Mesenchymal stem cell (in vitro differentiated cells and primary cell): ENCODE measurements at places on chromosomes 12 and 14.

DNA sequence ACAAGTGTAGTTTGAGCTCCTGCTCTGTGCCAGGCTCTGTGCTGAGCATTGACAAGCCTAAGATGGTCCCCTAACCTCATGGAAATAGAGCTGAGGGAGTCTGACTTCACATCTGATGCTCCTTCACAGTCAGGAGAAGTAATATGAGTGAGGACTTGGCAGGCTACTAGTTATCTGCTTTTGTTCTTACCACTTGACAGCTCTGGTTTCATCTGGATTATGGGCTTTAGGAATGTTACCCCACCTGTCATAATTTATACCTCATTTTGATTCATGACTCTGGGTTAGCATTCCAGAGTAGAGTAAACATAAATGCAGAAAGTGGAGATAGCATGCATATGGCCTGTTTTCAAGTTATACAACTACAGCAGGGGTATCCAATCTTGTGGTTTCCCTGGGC is 40.5 kb downstream of the ATP6V1D start:
- H3K4me1 ChIP-seq, result peaks cover 2% of the 10 kb centered on the region
- no peak overlapping the region for H3K27ac ChIP-seq
- DNase-seq, result no peak
- H3K36me3 ChIP-seq, result peaks cover 78% of the 10 kb centered on the region

- no peaks in the 10 kb centered on the region for H3K27me3 ChIP-seq
- no peaks in the 10 kb centered on the region for H3K36me3 ChIP-seq
- DNase-seq, result no peak
- no peak overlapping the region for H3K27ac ChIP-seq
- no peak overlapping the region for H3K4me3 ChIP-seq
- H3K4me1 ChIP-seq, result peaks cover 3% of the 10 kb centered on the region
Measured at GRCh38 chr12:125050868-125051267, 14.4 kb upstream of the AACS start.

DNA sequence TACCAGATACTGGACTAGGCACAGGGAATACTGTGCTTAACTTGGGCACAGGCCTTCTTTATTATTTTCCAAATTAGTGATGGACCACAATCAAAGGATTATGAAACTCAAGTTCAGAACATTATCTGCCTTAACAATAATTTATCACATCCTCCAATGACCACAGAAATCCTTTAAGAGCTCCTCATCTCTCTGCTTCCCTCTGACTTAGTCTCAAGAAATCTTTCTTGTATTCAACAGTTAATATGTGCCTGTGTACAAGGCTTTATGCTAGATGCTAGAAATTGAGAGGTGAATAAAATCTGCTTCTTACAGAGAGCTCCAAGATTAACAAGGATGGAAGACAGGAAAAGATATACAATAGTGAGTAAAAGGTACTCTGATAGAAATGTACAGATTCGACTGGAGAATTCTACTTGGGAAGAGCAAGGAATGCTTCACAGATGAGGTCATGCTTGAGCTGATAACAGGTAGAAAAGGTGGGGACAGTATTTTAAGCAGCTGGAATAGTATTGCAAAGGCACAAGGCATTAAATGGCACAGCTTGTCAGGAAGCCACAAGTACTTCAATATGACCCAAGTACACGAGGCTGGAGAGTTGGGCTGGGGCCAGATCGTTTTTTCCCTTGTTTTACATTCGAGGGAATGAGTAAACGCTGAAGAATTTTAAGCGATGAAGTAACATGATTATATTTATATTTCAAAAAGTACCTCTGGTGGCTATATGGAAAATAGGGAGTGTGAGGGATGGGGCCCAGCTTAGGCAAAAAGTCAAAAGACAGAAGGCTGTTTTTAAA is 55.1 kb upstream of the ARID2 start:
- H3K36me3 ChIP-seq, result no peaks in the 10 kb centered on the region
- no peak overlapping the region for H3K4me3 ChIP-seq
- H3K27me3 ChIP-seq, result no peaks in the 10 kb centered on the region
- DNase-seq, result peak; percentile 93
- H3K4me1 ChIP-seq, result peaks cover 2% of the 10 kb centered on the region

- no peak overlapping the region for H3K27ac ChIP-seq
- no peak overlapping the region for H3K4me3 ChIP-seq
- no peak for DNase-seq
- peaks cover 7% of the 10 kb centered on the region for H3K27me3 ChIP-seq
- no peaks in the 10 kb centered on the region for H3K36me3 ChIP-seq
- H3K4me1 ChIP-seq, result peaks cover 6% of the 10 kb centered on the region
Measured at GRCh38 chr12:95940514-95940913, 1.9 kb downstream of the CCDC38 start.

GRCh38 chr14:19873178-19873577 is 1.8 kb upstream of the OR4K2 start:
- H3K4me3 ChIP-seq, result no peak overlapping the region
- no peak for DNase-seq
- no peaks in the 10 kb centered on the region for H3K4me1 ChIP-seq
- no peaks in the 10 kb centered on the region for H3K36me3 ChIP-seq

GRCh38 chr12:14273913-14274311 is 91.6 kb upstream of the ATF7IP start:
- H3K27ac ChIP-seq, result no peak overlapping the region
- H3K27me3 ChIP-seq, result no peaks in the 10 kb centered on the region
- H3K36me3 ChIP-seq, result no peaks in the 10 kb centered on the region
- no peaks in the 10 kb centered on the region for H3K4me1 ChIP-seq
- no peak overlapping the region for H3K4me3 ChIP-seq
- peak; percentile 28 for DNase-seq
